ENCODE measurements at places on chromosomes 5 and 9.

- no peak for DNase-seq
These were observed 84.5 kb downstream of the FBXL7 start for GRCh38 chr5:15584528-15584927.

DNA sequence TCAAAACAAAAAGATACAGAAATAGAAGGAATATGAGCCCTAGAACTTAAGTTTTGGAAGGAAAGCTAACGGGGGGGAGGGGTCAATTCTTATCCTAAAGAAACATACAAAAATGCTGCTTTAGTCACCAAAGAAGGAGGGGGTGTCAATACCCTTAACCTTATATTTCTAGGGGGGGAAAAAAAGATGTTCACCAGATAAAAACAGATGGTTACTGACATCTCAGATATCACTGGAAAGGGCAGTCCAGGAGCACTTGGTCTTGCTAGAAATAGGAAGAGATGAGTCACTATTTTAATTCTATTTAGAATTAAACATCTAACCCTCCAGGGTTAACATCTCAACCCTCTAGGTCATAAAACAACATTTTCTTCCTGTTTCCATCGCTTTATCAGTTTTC is 1.7 kb downstream of the DIAPH1 start:
- peak; percentile 76 for DNase-seq

- DNase-seq, result no peak
These were observed 32.3 kb upstream of the NIPBL start for GRCh38 chr5:36844305-36844704.

GRCh38 chr5:38607930-38608564 is 51.6 kb upstream of the LIFR start:
- DNase-seq, result no peak

- no peak for DNase-seq
These were observed 3.8 kb upstream of the TJP2 start for GRCh38 chr9:69170231-69170630.

- DNase-seq, result no peak
These were observed 77.5 kb upstream of the RARS1 start for GRCh38 chr5:168408561-168409305.

GRCh38 chr9:33908749-33909148 is 91.8 kb downstream of the UBE2R2 start:
- DNase-seq, result no peak

DNA sequence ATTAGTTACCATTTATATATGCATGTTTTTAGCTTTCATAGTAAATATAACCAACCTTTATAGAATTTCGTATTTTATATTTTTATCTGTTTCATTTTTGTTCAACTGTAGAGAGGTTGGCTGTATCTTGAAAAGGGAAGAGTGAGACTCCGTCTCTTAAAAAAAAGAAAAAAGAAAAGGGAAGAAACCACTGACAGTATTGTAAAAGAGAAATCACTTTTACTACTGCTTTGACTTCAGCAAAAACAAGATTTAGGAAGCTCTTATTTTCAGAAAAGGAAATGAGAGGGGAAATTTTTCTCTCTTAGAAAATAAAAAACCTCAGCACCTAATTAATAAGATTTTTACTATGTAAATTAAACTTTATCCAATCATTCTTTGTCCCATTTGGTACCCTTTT is 14.4 kb downstream of the POLK start:
- no peak for DNase-seq

DNA sequence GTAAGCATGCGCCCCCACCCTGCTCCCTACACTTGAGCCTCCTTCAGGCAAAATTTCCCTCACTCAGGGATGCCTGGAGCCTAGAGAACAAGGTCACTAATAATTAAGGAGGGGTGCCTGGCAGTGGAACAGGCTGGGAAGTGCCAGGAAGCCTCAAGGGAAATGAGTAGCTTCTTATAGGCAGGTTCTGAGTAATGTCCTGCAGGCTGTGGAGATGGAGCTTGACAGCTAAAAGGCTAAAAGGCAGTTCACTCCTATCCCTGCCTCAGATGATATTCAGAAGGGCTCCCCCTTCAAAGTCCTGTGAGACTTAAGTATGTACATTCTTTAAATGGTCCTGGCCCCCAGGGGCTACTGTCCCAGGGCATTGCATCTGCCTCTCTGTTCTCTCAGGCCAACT is 65.5 kb upstream of the SMIM32 start:
- no peak for DNase-seq

DNA sequence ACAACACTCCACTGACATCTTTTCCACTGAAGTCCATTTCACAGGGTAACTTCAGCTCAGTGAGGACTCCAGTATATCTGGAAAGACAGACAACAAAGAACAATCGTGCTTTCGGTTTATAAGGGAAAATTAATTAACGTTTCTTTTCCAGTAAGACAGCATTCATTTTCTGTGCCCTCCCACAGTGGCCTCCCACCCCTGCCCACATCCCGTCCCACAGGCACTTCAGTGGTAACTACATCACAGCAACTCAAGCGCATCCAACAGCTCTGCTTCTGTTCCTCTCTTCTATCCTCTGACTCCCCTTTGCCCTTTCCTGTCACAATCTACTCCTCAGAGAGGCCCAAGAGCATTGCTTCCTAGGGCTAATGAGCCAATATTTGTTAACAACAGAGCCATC is 40.3 kb downstream of the GLDC start:
- DNase-seq, result no peak

- DNase-seq, result no peak
These were observed 15.7 kb downstream of the SAP30L start for GRCh38 chr5:154461531-154461930.

GRCh38 chr5:119302916-119303897 is 52.6 kb upstream of the TNFAIP8 start:
- DNase-seq, result peak; percentile 35

DNA sequence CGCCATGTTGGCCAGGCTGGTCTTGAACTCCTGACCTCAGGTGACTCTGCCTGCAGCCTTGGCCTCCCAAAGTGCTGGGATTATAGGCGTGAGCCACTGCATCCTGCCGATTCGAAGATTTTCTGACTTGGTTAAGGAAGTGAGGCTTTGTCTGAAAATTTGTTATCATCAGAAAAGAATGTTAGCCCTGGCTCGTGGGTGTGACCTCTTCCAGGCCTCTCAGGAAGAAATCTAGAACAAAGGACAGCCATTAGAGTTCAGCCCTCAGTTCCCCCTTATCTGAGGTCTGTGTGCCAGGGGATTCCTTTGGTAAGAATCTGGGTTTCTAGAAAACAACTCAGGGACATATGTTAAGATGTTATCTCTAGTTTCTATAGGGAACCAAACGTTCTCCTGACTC is 6.2 kb downstream of the OR2S2 start:
- no peak for DNase-seq

DNA sequence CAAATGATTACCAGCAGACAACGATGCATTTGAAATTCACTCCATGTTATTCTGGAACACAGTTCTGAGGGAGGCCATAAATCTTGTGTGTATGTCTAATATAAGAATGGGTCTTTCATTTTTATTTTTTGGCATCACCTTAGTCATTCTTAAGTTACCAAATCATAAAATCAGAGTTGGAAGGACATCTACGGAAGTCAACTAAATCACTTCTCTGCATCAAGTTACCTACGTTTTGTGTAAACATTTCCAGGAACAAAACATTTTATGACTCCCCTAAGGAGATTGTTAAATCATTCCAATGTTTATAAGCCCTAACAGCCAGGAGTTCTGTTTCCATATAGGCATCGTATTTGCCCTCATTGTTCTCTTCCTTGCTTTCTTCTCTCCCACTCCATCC is 378.2 kb downstream of the FAM170A start:
- DNase-seq, result no peak

- DNase-seq, result no peak
These were observed 193.6 kb downstream of the GLIS3 start for GRCh38 chr9:4106081-4106759.

- no peak for DNase-seq
These were observed 613.5 kb downstream of the PDE4D start for GRCh38 chr5:59279979-59280378.

- DNase-seq, result no peak
These were observed 569.8 kb upstream of the ADAMTS16 start for GRCh38 chr5:4570047-4570995.

- no peak for DNase-seq
These were observed 418.8 kb downstream of the MAN2A1 start for GRCh38 chr5:110108520-110108919.

GRCh38 chr5:59095480-59095879 is 512.6 kb downstream of the RAB3C start:
- DNase-seq, result no peak

GRCh38 chr5:112534611-112535255 is 115.7 kb upstream of the EPB41L4A start:
- no peak for DNase-seq

- no peak for DNase-seq
These were observed 215.6 kb downstream of the TLE1 start for GRCh38 chr9:81473708-81474107.

DNA sequence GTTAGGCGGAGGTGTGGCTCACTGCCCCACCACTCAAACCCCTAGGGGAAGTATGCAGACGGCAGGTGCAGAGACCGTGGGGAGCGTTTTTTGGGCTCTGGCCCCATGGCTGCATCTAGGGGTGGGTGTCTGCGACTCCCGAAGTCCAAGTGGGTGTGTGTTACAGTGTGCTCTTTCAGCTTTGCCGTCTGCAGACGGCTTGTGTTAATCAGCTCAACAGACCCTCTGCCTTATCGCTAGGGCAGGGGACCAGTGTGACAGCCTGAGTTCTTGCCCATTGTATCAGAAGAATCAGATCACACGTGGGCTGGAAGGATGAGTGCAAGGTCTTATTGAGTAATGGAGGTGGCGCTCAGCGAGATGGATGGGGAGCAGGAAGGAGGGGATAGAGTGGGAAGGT is 162.8 kb downstream of the ENC1 start:
- no peak for DNase-seq

All from K562 (cell line).